Spinal cord (tissue), 10 donors: ENCODE measurements at places on chromosomes 11 and 22. TPM values are rescaled to one million over a fixed set of nuclear protein-coding genes. Genes with fewer than 3 reads are reported as not detected.

GRCh38 chr11:122703541-122704272, 48.2 kb downstream of the UBASH3B start:
- DNase-seq = no peak

- DNase-seq = peak; percentile 85
Observed at GRCh38 chr11:19903620-19904069, 191.0 kb downstream of the NAV2 start.

GRCh38 chr11:9790703-9791102, 126.8 kb downstream of the SWAP70 start:
- DNase-seq = no peak

DNA sequence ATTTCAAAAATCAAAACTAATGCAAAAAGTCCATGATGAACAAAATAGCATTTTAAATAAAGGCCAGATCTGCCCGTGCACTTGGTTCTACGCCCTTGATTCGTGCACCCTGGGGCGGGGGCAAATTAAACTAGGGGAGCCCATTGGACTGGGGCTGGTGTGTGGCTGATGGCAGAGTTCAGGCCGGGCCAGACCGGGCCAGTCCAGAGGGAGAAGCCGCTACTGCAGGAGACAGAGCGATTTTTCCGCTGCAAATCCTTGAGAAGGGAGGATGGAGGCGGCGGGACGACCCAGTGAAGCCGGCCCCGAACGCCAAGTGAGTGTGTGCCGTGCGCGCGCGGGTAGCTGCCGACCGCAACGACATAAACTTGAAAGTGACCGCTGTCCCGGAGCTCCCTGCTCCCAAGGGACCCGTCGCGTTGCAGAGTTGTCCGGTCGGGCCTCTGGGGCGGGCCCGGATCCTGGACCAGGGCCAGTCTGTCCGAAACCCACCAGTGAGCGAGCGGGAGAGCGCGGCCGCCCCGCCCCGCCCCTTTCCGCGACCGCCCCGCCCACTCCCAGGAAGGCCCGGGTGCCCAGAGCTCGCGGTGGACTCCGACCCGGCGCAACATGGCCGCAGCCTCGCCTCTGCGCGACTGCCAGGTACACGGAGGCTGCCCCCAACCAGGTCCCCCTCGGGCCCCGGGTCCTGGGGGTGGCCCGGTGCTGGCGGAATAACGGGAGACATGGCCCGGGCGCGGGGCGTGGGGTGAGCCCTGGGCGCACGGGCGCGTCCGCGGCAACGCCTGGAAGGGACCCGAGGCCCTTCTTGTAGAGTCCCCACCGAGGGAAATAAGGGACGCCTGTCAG, at the start of gene TTC38:
TTC38 (plus strand) TSS at position 578 of the 849 bp plus-strand sequence; CDS start at position 610, 32 bp downstream.
- peak; percentile 43 for DNase-seq

DNA sequence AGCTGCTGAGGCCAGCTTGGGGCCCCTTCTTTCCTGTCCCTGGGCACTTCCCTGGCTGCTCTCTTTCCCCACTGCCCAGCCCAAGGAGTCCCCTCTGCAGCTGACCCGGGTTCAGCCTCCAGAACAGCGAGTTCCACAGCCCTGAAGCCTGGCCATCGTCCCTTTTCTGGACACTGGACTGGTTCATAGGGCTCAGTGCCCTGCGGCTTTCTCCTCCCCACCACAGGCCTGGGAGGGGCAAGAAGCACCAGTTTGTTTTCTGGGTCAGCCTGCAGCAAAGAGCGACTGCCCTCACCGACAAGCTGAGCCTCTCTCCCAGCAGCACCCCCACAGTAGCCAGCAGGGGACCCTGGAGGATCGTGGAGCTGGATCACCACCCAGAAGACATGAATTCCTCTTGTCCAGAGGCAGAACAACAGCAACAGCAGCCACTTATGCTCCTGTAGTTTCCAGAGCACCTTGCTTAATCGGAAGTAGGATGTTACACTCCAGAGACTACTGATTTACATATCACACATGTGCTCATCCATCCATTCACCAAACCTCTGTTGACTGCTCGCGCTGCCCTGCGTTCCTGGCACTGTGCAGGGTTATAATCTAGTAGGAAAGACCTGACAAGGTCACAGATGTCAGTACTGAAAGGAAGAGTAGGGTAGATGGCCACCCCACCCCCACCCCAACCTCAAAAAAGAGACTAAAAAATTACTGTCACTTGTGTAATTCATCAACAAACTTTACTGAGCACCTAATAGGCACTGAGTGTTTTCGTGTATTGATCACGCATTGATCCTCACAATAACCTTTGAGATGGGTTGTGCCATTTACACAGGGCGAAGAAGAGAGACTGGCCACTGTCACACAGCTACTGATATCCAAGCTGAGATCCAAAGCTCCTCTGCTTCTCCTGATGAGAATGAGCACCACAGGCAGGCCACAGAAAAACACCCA, 13.0 kb upstream of the CXCR5 start:
- DNase-seq = no peak

- no peak for DNase-seq
Observed at GRCh38 chr11:111913997-111914396, 1.5 kb downstream of the HSPB2 start.

DNA sequence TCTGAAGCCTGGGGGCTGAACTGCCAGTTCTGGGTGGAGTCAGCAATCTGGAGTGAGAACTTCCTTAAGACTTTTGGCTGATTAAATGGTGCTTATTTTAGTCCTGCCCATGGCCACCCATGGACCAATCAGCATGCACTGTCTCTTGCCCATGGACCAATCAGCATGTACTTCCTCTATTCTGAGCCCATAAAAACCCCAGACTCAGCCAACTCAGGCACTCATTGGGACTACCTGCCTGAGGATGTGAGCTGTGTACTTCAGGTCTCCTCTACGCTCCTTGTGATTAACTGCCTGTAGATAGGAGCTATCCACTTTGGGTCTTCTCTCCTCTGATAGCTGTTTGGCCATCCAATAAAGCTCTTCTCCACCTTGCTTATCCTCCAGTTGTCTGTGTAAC, 342.3 kb upstream of the CCDC179 start:
- no peak for DNase-seq

DNA sequence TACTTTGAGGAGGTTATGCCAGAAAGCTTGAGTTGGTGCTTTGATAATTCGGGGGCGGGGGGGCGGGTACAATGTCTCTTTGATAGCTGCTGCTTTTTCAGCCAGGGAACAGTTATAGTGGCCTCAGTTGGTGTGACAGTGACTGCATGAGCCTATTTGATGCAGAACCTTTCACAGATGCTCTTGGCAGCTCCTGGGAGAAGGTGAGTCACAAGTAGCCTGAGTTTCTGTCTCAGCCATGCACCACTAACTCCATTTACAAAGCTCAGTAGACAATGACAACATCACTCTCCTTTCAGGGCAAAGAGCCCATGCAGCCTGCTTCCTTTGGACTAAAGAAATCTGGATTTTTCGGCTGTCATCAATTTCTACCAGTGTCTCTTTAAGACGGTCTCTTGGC, 42.1 kb upstream of the SEZ6L start:
- no peak for DNase-seq

DNA sequence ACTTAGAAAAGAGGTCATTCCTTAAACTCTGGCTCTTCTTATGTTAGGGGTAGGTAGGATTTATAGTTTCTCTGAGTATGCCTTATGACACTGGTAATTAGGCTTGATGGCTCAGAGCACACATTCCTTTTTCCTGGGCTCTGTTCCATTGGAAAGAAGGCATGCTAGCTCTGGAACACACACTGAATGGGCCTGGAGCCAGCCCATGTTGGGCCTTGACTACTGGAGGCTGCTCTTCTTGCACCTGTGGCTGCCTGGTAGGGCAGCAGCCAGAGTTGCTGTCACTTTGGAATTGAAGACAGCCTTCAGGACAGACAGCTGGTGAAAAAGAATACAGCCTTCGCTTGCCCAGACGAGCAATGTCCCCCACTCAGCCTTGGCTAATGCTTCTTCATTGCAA, 18.2 kb downstream of the MCAM start:
- no peak for DNase-seq

GRCh38 chr11:60625262-60625661, 74.2 kb upstream of the MS4A8 start:
- DNase-seq = no peak

GRCh38 chr22:24977370-24978221, 25.1 kb downstream of the KIAA1671 start:
- DNase-seq = peak; percentile 62

DNA sequence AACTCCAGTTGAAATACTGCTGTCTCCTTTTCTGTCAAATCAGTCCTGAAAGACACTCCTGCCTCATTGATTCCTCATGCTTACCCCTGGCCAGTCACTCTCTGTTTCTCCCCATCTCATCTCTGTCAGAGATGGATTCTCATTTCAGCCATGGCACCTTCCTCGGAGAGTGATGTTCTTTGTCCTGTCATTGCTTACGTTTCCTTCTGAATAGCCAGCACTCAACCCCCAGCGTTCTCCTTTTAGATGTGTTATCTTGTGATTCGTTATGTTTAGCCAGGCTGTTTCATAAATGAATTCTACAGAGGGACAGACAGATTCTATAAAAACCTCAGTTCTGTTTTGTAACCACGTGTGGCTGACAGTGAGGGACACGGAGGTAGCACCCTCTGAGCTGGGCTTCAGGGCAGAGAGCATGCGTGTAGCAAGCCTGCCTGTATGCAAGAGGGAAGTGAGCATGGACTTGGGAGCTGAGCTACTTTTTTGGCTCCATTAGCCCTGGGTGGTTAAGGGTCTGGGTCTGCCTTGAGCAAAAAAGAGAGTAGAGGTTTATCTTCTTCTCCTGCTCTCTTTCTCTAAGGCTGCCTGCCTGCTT, 354.6 kb downstream of the DDX10 start:
- no peak for DNase-seq

DNA sequence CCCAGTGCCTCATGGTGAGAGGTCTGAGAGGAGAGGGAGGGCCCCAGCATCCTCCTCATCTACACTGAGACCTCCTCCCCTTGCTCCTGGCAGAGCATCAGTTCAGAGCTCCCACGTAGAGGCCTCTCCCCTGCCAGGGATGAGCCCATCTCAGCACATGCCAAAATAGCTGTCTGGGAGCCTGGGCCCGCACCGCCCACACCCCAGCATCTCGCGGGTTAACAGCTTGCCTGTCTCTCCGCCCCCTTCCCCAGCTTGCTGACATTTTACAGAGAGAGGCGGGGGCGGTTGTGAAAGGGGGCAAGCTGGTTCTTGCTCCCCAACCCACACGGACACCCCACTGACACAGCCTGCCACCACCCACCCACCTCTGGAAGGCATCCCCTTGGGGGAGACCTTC, 6.4 kb downstream of the DGKZ start:
- no peak for DNase-seq

DNA sequence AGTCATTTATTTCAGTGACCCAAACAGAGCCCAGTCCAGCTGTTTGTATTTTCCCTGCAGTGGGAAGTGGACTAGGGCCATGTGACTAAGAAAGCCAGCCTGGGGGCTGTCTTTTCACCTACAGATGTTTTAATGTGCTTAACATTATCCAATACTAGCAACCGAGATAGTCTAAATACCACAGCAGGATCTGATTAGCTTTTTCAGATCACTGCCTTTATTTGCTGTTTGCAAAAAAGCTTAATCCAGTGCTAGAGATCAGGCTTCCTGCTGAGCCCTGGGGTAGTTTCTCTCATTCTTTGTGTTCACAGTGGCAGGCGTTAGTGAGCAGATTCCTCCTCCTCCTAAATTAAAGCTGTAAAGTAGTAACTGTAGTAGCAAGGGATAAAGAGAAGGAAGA, 35.0 kb downstream of the ZC3H12C start:
- DNase-seq = no peak

DNA sequence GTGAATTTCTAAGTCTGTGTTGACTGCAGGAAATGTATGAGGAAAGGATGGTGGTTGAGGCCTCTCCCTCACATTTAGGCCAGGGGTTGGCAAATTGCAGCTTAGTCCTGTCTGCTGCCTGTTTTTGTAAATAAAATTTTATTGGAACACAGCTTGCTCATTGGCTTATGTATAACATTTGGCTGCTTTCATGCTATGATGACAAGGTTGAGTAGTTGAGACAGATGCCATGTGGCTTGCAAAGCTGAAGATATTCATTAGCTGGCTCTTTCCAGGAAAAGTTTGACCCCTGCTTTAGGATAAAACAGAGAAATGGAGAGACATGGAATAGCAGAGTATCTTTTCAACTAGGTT, 46.2 kb downstream of the BCR start:
- no peak for DNase-seq

GRCh38 chr11:112620621-112621394, 340.4 kb upstream of the NCAM1 start:
- DNase-seq = no peak

GRCh38 chr22:28208787-28209186, 289.7 kb upstream of the PITPNB start:
- no peak for DNase-seq

DNA sequence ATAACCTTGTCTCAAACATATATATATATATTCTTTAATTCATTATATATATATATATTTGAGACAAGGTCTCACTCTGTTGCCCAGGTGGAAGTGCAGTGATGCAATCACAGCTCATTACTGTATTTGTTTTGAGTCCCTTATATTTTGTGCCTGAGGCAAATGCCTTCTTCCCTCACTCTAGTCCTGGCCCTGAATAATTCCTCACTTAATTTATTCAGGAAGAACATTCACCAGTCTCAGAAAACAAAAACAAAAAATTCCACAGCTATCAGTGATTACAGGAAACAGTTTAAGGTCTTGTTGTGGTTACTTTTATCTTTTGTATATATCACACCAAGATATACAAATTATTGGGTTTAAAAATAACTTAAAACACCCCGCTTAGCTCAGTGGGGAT, 155.7 kb downstream of the CWF19L2 start:
- no peak for DNase-seq

DNA sequence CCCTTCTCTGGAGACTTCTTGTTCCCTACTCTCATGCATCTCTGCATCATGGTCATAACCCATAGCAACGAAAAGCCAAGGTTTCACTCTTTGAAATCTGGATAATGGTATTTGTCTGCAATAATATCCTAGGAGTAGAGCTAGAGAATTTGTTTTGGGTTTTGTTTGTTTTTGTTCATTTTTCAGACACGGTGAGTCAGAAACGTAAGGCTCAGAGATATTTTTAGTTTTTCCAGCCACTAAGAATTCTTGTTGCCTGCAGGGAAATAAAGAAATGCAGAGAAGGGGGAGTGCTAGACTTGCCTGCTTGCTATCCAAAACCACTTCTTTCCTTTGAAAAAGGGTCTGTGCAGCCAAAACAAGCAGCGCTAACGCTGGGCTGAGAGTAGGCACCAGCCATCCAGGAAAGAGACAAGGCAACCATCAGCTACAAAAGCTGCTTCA, 26.0 kb downstream of the POU2AF3 start:
- no peak for DNase-seq

- DNase-seq = no peak
Observed at GRCh38 chr11:94181943-94182342, 53.3 kb downstream of the PANX1 start.

TSGA10IP gene
- total RNA-seq = 0.39 TPM

LYVE1 gene
- total RNA-seq = 56.5 TPM

NUP160 gene
- total RNA-seq = 48.0 TPM

SCUBE1 gene
- total RNA-seq = 5.3 TPM

GDPD4 gene
- not detected for total RNA-seq

OR8G5 gene
- not detected for total RNA-seq

TMEM86A gene
- 4.9 TPM for total RNA-seq

TSPAN32 gene
- total RNA-seq = 2.5 TPM
